HS-5 (cell line): ENCODE measurements at places on chromosomes 1 and 21.

GRCh38 chr1:197178998-197179397, 32.5 kb upstream of the ASPM start:
- DNase-seq: peak; percentile 42

DNA sequence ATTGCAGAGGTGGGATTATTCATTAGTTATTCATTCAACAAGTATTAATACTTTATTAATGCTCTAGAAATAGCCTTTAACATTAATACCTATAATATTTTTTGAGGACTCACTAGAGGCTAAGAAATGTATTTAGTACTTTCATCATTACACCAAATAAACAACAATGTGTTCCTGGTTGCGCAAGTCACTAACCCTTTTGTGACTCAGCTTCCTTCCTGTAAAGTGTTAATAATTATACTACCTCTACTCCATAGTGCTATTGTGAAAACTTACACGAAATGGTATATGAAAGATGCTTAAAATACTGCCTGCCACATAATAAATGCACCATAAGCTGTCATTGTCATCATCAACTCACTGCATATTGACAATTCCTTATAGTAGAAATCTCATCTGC, 431.0 kb downstream of the DPYD start:
- DNase-seq: peak; percentile 13

DNA sequence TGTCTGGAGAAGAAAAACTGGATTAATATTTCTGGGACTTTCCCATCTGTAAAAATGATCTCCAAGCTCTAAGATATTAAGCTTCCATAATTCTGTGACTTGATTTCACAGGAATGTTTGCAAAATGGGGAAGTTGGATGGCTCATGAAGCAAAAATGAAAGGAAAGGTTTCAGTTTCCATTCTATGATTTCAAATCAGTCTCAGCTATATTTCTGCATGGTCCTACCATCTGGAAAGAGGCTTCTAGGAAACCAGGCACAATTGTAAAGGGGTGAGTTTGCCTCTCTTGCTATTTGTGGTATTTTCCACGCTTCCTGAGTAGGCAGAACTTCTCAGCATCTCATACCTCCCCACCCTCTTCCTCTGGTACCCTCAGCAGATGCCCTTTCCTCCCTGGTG, 22.4 kb upstream of the ACTN2 start:
- DNase-seq: peak; percentile 83

GRCh38 chr21:46318464-46318845, 5.2 kb downstream of the C21orf58 start:
- DNase-seq: no peak

DNA sequence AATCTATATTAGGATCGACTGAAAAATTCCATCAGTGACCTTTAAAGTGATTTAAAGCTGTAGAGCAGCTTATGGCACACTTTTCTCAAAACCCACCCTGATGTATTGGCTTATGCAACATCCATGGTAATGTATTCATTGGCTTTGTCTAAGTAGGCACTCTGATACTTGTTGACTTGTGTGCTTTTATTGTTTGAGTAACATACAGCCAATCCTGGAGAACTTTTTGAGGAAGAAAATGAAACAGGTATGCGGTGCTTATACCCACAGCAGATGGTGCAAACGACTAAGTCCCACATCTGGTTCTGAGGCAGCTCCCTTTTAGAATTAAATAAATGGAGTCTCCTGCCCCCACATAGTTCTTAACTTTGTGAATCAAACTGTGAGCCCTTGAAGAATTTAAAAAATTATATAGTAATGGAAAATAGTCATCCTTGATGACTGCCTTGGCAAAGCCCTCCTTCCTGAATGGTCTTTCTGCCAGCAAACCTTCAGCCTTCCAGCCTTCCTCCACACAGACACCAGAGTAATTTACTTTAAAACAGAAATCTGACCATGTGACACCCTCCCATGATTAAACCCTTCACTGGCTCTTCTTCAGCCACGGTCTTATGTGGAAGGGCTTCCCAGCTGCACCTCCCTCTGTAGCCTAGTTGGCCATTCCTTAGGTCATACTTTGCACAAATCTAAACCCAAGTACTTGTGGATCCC, 116.0 kb downstream of the BCAR3 start:
- DNase-seq: no peak

DNA sequence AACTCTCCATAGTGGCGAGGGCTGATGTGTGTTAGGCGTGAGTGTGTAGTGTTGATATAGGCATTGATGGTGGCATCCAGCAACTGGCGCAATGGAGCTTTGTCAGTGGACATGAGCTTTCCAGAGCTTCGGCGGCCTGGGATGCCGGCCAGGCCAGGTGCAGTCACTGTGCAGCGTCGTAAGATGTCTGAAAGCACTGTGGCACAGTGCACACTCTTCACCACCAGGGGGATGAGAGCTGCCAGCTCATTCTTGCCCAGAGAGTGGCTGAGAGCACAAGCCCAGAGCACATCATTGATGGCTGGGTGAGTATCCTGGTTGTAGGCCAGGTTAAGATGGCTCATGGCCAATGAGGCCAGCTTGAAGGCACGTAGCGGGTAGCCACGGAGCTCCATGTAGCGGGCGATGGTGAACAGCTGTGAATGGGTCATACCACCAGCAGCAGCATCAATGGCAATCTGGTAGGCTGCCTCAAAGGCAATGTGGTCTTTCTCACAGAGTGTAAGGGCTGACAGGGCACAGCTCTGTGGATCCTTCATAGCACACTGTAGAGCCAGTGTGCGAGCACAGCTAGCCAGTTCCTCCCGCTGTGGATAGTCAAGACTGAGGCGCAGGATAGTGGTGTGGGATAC, 6.7 kb downstream of the UROD start:
- DNase-seq: peak; percentile 29

DNA sequence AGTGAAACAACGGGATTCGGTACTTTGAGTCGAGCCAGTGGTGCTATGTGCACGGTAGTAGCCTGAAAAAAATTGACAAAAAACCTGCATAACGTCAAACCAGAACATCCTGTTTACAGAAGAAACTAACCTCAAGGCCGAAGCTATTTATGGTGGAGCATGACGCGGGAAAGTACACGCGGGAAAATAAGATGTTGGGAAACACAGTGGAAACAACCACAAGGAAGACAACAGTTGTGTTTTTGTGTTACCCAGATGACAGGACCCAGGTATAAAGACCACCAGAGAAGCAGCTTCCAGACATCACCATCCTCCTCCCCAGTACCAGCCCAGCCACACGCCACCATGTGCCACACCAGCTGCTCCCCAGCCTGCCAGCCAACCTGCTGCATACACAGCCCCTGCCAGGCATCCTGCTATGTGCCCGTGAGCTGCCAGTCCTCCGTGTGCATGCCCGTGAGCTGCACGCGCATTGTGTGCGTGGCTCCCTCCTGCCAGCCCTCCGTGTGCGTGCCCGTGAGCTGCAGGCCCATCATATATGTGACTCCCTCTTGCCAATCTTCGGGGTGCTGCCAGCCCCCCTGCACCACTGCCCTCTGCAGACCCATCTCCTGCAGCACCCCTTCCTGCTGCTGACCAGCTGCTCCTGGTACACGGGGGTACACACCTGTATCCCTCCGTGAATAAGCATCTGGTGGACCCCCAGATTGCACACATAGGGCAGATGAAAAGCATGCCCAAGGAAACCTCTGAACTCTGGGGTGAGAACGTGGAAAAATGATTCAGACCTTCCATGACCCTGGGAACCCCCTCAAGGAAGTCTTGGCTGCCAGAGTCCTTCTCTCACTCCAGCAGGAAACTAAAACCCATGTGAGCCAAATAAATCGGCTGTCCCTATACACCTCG, at the start of gene KRTAP12-3:
TSS of gene KRTAP12-3 (plus strand) at position 298 of the 906 bp plus-strand sequence. CDS start at position 346, 48 bp downstream.
- DNase-seq: no peak

DNA sequence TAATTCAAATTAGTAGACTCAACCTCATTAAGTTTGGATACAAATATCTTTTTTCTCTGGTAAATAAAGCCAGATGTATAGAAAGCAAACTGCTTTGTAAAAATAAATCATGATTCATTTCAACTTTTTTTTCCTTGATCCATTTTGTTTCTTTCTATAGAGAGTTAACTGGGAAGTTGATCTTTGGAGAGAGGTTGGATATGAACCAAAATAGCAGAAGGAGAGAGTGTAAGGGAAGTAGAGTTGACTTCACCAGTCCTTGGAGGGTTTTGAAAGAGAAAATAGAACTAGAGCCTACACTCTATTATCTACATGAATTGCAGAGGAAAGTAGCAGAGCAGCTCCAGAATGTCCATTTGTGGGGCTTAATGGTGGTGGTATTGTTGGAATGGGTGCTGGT, 243.8 kb downstream of the ADGRL2 start:
- DNase-seq: no peak

- no peak for DNase-seq
Measured at GRCh38 chr1:53562291-53562980, 103.2 kb downstream of the DMRTB1 start.

- no peak for DNase-seq
Measured at GRCh38 chr21:44062380-44062779, 44.8 kb upstream of the PWP2 start.

- no peak for DNase-seq
Measured at GRCh38 chr1:211517006-211517405, 25.0 kb upstream of the RD3 start.

DNA sequence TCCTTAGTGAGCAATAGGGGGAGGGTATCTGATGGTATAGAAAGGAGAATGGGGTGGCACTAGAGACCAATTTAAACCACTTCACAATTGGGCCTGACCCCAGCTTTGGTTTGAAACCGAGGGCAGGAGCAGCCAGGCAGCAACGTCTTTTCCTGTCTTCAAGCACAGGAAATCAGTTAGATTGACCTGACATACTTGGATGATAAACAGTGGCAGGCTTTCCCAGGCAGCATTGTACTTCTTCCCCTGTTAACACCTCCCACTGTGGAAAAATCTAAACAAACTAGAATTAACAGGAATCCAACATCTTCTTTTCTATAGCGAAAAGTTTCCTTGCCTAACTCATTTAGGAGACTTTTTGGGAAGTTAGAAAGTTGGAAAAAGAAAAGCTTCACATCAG, 40.6 kb downstream of the SELL start:
- DNase-seq: no peak

DNA sequence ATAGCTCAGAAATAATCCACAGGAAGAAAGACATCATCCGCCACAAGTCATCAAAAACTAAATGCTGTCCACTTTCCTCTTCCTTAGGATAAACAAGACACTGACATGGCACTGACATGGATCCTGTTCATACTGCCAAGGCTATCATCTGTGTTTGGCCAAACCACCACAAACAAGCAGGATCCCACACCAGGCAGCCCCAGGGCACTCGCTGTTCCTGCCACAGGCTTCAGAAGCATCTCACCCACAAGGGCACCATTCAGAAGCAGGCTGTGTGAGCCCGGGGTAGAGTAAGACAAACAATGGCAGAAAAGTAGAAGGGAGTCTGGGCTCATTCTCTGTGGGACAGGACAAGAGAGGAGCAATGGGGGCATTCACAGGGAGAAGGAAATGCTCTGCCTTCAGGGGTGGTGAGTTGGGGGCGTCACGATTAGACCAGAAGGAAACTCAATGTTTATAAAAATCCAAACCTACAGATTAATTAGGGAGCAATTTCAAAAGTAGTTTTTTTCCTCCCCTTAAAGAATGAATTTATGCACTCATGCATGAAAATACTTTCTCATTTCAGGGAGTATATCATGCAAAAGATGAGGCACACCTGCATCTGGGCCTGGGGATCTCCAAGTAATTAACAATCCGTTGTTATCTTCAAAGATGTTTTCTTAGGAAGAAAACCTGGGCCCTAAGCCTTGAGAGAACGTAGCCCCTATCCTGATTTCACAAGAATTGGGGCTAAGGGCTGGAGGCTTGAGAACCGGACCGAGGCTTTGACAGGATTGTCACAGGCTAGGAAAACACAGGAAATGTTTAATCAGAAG, 43.3 kb upstream of the ATP1A1 start:
- DNase-seq: no peak

DNA sequence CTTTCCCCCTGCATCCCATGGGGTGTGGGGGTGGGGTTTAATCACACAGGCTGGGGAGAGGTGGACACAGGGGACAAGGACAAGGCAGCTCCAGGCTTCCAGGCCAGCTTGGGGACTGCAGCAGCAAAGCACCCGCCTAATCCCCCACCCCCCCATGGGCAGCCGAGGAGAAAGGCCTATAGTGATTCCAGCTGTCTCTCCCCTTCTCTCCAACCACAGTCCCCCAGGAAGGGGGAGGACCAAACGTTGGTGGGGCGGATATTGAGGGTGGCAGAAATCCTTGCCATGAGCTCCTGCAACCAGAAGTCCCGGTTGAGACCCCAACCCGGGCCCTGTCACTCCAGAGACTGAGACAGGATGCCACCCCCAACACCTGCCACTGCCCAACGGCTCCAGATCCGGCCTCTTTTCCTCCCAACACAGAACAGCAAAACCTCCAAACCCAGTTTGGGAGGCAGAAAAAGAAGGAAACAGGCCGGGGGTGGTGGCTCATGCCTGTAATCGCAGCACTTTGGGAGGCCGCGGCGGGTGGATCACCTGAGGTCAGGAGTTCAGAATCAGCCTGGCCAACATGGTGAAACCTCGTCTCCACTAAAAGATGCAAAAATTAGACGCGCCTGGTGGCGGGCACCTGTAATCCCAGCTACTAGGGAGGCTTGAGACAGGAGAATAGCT, 1.7 kb downstream of the EPHA2 start:
- no peak for DNase-seq

GRCh38 chr1:61090546-61091202, 8.3 kb downstream of the NFIA start:
- DNase-seq: no peak

DNA sequence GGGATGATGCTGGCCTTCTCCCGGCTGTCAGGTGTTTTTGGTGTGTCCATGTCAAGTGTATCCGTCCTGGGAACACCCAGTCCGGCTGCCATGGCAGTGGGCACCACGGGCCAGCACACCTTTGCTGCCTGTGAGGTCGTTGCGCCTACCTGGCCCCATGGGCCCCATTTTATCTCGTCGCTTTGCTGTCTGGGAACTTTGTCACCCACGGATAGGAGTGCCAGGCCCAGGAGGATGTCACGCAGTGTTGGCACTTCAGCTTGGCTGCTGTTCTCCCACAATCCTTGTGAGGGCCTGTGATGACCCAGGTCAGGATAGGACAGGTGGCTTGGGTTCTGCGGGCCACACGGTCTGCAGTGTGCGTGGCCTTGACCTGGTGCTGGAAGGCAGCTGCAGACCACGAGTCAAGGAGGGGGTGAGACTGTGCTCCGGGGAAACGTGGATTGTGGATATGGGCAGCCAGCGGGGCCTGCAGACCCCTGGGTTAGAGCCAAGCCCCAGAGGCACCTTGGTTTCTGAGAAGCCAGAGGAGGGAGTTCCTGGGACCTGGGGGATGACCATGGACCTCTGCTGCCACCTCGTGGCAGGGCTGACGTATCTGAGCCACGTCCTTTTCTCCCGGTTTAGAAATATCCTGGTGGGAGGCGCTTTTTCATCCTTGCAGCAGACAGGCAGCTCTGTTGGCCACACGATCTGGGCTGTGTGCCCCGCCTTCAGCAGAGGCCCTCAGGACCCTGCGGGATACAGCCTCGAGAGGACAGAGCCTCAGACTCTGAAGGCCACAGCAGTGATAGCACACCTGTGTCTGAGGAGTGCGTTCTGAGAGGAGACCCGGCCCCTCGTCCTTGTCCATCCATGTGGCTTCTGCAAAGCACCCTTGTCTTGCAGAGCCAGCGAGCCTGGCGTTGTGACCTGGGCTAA, 161.1 kb upstream of the COL6A1 start:
- DNase-seq: peak; percentile 53
